ENCODE measurements at places on chromosomes 11 and 22. TPM values are rescaled to one million over a fixed set of nuclear protein-coding genes. Genes with fewer than 3 reads are reported as not detected.

Gene MMP8
- not detected for total RNA-seq

Gene ADORA2A
- total RNA-seq, result 113 TPM

Gene INCENP
- total RNA-seq, result 66.7 TPM

Gene OR8G1
- total RNA-seq, result not detected

Gene LYVE1
- 2.2 TPM for total RNA-seq

Gene MYH9
- total RNA-seq, result 1,280 TPM

Gene RBX1
- 72.7 TPM for total RNA-seq

Gene TAGLN
- total RNA-seq, result 92.3 TPM

Gene VPREB1
- total RNA-seq, result not detected

Gene CARD18
- not detected for total RNA-seq

Gene RCOR2
- 0.21 TPM for total RNA-seq

Gene WNT11
- total RNA-seq, result not detected

Gene OR5B21
- total RNA-seq, result not detected

Gene TIGD3
- 0.33 TPM for total RNA-seq

Gene TBX1
- total RNA-seq, result 6.5 TPM

Gene PLA2G3
- total RNA-seq, result 0.07 TPM

Data from pulmonary artery endothelial cell (primary cell).